T-cell (primary cell): ENCODE measurements at places on chromosomes 2 and 18. TPM values are rescaled to one million over a fixed set of nuclear protein-coding genes. Genes with fewer than 3 reads are reported as not detected.

- no peak for DNase-seq
- no peaks in the 10 kb centered on the region for H3K36me3 ChIP-seq
- H3K27me3 ChIP-seq, result peaks cover 19% of the 10 kb centered on the region
- no peak overlapping the region for H3K27ac ChIP-seq
- H3K4me1 ChIP-seq, result no peaks in the 10 kb centered on the region
These were observed 275.9 kb upstream of the HS6ST1 start for GRCh38 chr2:128594651-128594910.

DNA sequence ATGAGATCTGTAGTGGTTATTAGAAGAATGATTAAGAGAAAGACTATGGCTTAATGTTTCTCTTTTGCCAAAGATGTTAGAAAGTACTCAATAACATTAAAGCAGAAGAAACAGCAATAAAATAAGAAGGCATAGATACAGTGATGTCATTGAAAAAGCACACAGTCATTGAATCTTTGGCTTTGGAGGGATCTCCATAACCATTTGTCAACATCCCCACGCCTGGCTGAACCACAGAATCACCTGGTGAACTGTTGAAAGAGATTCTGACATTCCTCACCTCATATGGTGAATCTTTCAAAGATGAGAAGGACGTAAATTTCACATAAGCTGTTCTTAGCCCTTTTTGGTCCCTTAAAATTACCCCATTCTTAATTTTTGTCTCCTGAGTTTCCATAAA lies 324.6 kb upstream of the NRP2 start:
- no peaks in the 10 kb centered on the region for H3K36me3 ChIP-seq
- no peaks in the 10 kb centered on the region for H3K27me3 ChIP-seq
- DNase-seq, result no peak

CIDEA gene
- total RNA-seq, result not detected

ARHGEF4 gene
- total RNA-seq, result 5.3 TPM

CYP27A1 gene
- total RNA-seq, result 0.89 TPM

- DNase-seq, result no peak
- no peaks in the 10 kb centered on the region for H3K36me3 ChIP-seq
- no peak overlapping the region for H3K4me3 ChIP-seq
- no peaks in the 10 kb centered on the region for H3K27me3 ChIP-seq
These were observed 15.9 kb downstream of the SERPINE2 start for GRCh38 chr2:224023188-224023587.

ANKRD30B gene
- total RNA-seq, result not detected

ITGB6 gene
- total RNA-seq, result not detected

DNA sequence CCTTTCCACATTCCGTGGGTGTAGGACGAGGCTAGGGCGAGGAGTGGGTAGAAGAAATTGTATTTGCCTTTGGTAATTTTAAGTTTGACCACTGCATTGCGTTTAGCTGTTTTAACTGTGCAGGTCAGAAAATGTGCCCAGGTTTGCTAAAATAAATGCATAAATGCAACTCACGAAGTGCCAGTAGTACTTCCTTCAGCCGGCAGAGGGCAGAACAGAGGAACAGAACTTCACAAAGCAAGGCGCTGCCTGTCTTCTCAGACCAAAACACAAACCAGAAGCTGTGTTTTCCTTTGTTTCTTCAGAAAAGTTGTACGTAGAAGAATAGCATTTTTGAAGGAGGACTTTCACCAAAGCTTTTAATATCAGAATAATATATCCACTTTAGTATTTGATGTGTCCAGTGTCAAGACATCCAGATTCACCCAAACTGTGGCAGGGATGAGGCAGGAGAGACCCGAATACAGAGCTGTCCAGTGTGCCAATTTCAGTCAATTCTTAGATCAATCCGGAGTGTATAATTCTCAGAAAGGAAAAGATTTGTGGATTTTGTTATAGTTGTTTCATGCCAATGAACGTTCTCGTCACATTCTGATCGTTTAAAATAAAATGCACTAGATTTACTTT lies 348.6 kb downstream of the DLGAP1 start:
- no peaks in the 10 kb centered on the region for H3K36me3 ChIP-seq
- no peak overlapping the region for H3K4me3 ChIP-seq
- peak; percentile 48 for DNase-seq

CFAP53 gene
- total RNA-seq, result 0.56 TPM

LTBP1 gene
- 0.43 TPM for total RNA-seq

C2orf80 gene
- total RNA-seq, result not detected

- no peaks in the 10 kb centered on the region for H3K4me1 ChIP-seq
- DNase-seq, result no peak
- no peaks in the 10 kb centered on the region for H3K36me3 ChIP-seq
- H3K4me3 ChIP-seq, result no peak overlapping the region
These were observed 100.2 kb downstream of the SH3RF3 start for GRCh38 chr2:109229094-109229675.

VWC2L gene
- total RNA-seq, result not detected

- no peak overlapping the region for H3K27ac ChIP-seq
- H3K4me3 ChIP-seq, result no peak overlapping the region
- no peaks in the 10 kb centered on the region for H3K4me1 ChIP-seq
- no peaks in the 10 kb centered on the region for H3K36me3 ChIP-seq
- H3K27me3 ChIP-seq, result no peaks in the 10 kb centered on the region
- no peak for DNase-seq
These were observed 199.7 kb downstream of the ANKRD30B start for GRCh38 chr18:14947482-14948162.

GRCh38 chr2:207589143-207589542 lies 36.1 kb downstream of the METTL21A start:
- no peak overlapping the region for H3K4me3 ChIP-seq
- H3K4me1 ChIP-seq, result no peaks in the 10 kb centered on the region
- H3K27me3 ChIP-seq, result no peaks in the 10 kb centered on the region
- peaks cover 46% of the 10 kb centered on the region for H3K36me3 ChIP-seq
- no peak overlapping the region for H3K27ac ChIP-seq

FARSB gene
- 14.4 TPM for total RNA-seq
